DMS153 (cell line): ENCODE measurements at places on chromosomes 1 and 21.

DNA sequence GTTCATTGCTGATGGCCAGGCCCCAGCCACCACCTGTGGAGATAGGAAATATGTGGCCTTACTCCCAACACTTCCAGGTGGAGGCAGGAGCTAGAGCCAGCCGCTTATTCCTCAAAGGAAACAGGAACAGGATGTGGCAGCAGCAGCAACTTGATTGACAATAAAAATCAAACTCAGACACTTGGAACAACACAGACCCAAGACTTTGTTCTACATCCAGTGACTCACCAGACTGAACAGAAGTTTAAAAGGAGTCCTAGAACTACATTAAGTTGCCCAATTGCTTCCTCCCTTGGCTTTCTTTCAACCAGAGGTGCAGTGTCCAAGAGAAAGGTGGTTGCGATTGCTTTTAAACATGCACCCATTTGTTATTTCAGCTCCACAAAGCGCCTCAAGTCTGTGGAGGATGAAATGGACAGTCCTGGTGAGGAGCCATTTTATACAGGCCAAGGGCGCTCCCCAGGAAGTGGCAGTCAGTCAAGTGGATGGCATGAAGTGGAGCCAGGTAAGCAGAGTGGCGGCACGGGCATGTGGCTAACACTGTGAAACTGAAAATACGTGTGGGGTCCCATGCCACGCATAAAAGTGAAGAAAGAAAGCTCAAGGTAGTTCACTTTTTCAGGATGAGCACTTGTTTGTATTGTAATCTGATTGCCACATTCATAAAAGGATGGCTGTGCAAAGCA, 276.6 kb downstream of the NFIA start:
- no peak for DNase-seq

- no peak for DNase-seq
These were observed 50.0 kb downstream of the CLIC4 start for GRCh38 chr1:24795236-24795635.

DNA sequence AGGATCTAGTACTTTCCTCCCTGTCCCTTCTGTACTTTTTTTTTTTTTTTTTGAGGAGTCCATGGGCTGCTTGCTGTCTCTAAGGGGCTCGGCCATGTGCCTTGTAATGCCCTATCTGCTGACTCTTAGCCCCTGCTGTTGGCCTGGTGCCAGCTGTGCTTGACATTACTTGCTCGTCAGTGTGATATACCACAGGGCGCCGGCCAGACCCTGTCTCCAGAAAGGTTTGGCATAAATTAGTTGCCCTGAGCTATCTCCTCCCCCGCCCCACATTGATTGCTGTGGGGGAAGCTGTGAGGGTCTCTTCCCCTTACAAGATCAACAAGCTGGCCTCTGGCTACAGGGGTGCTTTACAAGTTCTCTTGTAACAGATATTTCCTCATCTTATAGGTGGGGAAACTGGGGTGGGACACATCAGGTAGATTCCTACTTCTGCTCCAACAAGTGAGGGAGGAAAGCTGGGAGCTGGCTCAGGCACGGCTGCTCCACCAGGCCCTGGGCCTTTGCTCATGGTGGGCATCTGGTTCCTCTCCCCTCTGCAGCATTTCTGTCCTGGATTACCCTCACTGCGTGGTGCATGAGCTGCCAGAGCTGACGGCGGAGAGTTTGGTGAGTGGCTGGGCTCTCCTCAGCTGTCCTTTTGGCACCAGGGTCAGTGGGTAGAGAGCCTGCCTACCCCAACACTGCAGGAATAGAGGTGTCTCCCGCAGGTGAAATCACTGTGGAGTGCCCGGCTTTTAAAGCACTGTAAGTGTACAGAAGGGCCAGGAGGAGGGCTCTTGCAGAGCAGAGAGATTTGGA, 15.6 kb downstream of the STRIP1 start:
- DNase-seq, result no peak

DNA sequence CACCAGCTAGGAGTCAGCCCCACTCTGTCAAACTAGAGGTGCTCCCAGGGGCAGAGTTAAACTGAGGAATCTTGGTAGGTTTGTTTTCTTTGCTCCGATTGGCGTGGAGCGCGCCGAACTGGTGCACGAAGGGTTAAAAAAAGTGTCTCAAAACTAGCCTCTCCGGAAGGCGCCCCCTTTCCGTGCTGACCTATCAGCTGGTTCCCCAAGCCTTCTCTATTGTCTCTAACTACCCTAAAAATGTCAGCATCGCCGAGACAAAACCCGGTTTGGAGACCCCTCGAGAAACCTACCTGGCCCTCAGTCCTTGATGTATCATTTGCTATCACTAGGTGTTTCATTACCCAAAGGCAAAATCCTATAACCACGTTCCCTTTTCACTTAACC, 2.2 kb downstream of the TGFB2 start:
- no peak for DNase-seq
